Ascending aorta (tissue), 2 donors: ENCODE measurements at places on chromosomes 12 and 14. TPM values are rescaled to one million over a fixed set of nuclear protein-coding genes. Genes with fewer than 3 reads are reported as not detected.

DNA sequence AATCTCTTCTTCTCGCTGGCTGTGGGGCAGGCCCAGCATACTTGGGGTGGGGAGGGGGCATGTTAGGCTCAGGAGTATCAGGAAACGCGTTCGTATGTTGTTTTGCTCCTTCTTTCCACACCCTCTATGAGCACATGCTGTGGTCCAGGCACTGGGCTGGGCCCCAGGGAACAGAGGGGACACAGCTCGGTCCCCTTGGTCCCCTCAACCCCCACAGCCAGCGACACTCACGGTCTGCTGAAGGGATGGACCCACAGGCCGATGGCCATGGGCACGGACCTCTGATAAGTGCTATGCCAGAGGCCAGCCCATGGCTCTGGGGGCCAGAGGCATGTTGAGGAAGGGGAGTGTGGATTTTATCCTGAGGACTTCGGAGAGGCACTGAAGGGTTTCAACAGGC, 6.2 kb downstream of the IFI27 start:
- no peak for DNase-seq

DNA sequence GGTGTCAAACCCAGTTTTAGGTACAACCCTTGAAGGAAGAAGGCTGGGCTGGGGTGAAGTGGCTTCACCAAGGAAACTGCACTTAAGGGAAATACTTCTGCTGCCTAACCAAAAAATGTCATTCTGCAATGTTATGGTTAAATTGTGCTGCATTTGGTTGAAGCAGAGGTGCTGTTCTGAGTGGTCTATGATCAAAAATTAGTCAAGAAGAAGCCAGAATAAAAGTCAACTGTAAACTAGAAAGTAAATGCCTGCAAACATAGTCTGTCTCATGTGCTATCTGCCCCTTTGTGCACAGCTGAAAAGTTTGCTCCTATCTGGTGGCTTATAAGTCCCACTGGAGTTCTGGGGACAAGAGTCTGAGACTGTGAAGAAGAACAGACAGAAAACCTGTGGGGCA, 158.8 kb downstream of the C12orf42 start:
- DNase-seq, result no peak

DNA sequence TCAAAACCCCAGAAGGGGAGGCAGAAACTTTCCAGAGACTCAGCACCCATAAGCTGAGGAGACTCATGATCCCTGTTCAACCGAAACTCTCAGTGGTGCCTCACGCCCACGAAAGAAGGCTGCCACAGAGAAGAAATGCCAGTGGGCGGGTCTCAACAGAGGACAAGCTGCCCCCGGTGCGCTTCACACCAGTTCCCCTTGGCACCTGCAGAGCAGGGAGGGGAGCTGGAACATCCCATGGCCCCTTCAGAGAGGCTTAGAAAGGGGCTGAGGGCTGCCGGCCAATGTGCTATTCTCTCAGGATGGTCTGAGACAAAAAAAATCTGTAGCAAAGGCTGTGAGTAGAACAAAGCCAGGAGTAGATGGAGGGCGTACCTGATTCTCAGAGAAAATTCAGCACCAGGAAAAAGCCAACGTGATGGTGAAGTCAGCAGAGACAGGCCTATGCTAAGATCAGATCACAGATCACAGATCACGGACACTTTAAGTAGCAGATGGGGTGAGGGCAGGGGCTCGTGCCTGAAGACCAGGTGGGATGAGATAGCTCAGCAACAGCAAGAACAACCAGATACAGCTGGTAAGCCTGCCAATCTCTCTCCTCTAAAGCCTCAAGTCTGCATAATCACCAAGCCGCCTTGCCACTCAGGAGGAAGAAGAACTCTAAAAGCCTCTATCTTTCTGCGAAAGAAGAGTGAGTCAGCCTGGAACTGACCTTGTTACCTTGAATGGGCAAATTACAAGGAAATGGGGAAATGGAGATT, 206.4 kb upstream of the GRIP1 start:
- DNase-seq, result no peak

GRCh38 chr12:57467212-57467874, 7.8 kb downstream of the GLI1 start:
- DNase-seq, result no peak

GRCh38 chr12:104600790-104601739, 144.3 kb downstream of the CHST11 start:
- DNase-seq, result no peak

DNA sequence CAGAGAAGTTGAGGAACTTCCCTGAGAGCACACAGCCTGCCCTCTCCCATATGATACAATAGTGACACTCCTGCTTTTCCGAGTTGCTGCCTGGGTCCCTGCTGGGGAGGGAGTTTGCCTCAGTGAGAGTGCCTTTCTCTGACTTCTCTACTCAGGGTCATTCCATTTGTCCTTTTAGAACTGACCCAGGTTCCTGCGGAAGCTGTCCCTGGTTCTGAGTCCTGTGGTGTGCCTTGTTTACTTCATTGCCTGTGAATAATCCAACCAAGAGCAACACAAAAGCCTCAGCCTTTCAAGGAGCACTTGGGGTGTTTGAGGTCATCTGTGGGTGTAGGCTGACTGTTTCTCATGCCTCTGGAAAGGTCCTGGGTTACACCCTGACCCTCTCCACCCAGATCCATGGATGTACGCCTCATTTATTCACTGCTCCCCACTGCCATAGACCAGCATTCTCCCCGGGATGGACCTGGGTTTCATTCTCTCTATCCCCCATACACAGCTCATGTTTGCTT, 13.6 kb downstream of the SERPINA1 start:
- DNase-seq, result no peak

The TAS2R8 gene
- total RNA-seq, result not detected

The DNAJC22 gene
- total RNA-seq, result not detected

The TROAP gene
- not detected for total RNA-seq

The DDX11 gene
- 27.9 TPM for total RNA-seq
